Liver (tissue), 10 donors: ENCODE measurements at places on chromosomes 12 and 14.
A peak's percentile ranks its signal among the peaks of the same experiment; 100 is the strongest.

GRCh38 chr12:99985129-99985570, 414 bp upstream of the ANKS1B start:
- DNase-seq, result no peak

DNA sequence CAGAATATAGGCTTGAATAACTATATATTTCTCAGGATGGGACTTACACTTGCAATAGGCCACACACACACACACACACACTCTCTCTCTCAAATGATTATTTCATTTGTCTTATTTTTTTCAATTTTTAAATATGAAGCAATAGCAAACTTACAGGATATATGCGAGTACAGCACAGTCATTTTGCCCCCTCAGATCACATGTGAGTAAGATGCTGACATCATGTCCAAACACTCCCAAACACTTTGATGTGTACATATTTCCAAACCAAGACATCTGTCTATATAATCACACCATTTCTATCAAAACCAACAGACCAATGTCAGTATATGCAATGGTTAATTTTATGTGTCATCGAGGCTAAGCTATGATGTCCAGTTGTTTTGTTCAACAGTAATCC, 1535.9 kb upstream of the FLRT2 start:
- DNase-seq, result no peak

GRCh38 chr12:67761566-67761965, 113.0 kb downstream of the DYRK2 start:
- DNase-seq, result no peak

DNA sequence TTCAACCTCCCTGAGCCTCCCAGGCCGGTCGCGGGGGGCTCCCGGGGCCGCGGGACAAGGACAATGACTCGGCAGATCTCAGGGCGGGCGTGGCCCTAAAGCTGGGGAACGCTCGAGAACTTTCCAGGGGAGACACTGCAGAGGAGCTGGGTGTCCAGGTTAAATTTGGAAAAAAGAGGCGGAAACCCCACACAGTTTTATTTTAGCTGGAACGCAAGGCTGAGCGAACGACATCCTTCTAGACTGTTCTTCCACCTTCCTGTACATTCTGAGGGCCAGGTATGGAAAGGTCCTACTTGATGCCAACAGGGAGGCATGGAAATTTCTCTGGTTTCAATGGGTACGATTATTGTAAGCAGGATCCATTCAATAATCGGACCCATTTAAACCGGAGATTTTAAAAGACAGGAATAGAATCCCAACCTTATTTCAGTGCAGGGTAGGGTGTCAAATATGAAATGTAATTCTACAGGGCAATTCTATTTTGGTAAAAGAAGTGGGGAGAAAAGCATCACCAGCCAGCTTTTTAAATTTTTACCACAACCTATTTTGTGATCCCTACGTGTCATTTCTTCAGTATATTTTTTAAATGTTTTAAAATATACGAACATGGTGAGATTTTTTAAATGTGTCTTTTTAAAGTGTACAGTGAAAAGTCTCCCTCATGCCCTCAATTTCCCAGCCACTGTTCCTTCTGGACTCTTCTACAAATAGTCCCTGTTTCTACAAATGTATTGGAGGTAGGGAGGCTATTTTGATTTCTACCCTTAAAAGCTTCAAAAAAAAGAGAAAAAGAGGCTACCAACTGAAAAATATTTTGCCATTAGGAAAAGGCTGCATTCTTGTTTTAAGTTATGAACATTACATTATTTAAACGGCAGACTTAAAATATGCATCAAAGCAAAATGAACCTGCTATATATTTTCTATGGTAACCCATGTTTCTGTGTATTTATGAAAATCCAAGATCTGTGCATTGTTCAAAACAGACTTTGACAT, 1.1 kb upstream of the UBC start:
- DNase-seq, result peak; percentile 88

GRCh38 chr12:14840616-14841015, 2.7 kb downstream of the ART4 start:
- no peak for DNase-seq

DNA sequence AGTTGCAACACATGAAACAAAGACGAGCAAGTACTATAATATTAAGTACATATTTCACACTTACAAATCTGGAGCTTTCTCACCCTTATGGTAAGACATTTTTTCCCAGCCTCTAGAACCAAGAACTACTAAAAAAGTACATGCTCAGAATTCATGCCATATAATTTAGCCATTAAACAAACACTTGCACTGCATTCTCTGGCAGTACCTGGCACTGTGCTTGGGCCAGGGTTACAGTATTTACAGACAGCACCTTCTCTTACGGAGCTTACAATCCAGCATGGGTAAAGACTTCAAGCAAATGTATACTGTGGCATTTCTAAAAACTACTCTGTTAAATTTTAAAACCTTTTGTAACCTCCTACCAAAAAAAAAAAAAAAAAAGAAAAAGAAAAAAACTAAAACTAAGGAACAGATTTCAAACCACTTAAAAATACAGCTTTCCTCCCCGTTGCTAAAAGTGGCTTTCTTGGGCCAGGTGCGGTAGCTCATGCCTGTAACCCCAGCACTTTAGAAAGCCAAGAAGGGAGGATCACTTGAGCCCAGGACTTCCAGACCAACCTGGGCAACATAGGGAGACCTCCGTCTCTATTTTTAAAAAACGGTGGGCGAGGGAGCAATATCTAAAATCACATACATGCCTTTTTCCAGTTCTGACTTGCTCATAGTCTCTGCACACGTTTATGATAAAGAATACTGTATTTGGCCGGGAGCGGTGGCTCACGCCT, 956 bp downstream of the GNPTAB start:
- DNase-seq, result no peak

DNA sequence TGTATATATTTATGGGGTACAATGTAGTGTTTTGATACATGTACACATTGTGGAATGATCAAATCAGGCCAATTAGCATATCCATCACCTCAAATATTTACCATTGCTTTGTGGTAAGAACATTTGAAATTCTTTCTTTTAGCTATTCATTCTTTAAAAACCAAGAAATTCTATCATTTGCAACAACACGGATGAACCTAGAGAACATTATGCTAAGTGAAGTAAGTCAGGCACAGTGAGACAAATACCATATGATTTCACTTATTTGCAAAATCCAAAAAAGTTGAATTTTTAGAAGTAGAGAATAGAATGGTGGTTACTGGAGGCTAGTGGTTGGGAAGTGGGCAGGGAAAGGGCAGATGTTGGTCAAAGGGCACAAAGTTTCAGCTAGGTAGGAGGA, 129.3 kb upstream of the PTPRQ start:
- no peak for DNase-seq

- no peak for DNase-seq
Observed at GRCh38 chr12:57131896-57132744, 3.8 kb downstream of the LRP1 start.

DNA sequence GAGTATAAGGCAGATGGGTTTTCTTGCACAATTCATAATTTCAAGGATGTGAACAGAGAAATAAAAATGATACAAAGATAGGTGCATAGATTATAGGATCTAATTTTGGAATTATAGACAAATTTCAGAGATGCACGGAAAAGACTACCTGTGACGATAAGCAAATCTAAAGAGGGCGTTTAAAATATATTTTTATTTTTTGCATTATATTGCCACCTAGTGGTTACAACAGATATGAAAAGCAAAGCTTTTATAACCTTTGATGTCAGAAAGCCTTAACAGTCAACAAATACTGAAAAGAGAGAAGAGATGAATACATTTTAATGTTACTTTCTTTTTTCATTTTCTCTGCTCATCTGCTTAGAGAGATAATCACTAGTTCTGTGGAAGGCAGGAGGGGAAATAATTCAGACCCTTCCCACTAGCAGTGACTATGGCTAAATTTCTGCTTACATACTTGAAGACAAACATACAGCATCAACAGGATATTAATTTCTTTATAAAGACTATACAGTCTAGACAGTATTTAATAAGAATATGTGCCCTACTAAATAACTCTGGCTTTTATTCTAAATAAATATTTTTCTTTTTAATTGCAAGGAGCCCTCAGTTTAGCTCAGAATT, 46.3 kb downstream of the NTS start:
- DNase-seq, result no peak

GRCh38 chr12:97597031-97597751, 134.6 kb downstream of the RMST start:
- DNase-seq, result no peak

- DNase-seq, result no peak
Observed at GRCh38 chr12:14261096-14261495, 104.4 kb upstream of the ATF7IP start.

DNA sequence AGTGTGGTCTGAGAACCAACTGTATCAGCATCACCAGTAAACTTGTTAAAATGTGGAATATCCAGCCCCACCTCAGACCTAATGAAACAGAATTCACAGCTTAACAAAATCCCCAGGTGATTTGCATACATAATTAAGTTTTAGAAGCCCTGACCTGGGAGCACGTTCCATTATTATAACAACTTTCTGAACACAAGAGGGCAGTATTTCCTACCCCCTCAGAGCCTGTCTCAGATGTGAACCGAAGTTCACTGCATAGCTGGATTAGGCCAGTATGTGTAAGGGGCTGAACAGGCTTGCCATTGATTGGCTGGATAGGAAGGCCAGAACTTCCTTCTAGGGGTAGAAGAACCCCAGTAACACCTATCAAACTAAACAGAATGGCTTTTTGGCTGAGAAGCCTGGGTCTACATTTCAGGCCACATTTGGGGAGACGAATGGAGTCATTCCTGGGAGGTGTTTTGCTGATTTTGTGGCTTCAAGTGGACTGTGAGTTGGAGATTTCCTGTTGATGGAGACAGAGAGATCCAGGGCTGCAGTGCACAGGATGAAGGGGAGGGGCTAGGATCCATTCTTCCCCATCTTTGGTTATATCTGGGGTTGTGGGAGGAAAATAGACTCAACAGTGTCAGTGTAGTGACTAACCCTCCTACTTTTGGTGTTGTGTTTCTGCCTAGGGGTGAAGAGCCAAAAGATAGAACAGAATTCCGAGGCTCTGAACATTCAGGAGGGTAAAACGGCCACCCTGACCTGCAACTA, 94.7 kb upstream of the OR4E1 start:
- DNase-seq, result no peak

DNA sequence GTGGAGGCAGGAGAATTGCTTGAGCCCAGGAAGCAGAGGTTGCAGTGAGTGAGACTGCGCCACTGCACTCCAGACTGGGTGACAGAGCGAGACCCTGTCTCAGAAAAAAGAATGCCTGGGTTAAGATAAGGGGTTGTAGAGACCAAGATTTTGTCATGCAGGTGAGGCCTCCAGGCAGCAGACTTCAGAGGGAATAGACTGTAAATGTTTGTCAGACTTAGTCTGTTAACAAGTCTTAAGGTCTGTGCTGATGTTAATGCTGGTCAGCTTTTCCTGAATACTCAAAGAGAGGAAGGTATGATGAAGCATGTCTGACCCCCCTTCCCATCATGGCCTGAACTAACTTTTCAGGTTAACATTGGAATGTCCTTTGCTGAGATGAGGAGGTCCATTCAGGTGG, 83.0 kb upstream of the FUT8 start:
- no peak for DNase-seq

DNA sequence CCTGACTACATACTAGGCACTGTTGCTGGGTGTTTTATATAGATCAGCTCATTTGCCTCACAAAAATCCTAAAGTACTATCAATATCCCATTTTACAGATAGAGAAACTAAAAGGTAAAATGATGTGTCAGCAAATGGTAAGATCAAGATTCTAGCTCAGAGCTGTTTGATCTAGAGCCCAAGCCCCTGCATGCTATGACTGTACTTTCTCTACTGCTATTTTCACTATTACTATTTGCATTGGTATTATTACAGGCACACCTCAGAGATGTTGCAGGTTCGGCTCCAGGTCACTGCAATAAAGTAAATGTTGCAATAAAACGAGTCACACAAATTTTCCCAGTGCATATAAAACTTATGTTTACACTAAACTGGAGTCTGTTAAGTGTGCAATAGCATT, 10.9 kb downstream of the ISCU start:
- DNase-seq, result no peak

DNA sequence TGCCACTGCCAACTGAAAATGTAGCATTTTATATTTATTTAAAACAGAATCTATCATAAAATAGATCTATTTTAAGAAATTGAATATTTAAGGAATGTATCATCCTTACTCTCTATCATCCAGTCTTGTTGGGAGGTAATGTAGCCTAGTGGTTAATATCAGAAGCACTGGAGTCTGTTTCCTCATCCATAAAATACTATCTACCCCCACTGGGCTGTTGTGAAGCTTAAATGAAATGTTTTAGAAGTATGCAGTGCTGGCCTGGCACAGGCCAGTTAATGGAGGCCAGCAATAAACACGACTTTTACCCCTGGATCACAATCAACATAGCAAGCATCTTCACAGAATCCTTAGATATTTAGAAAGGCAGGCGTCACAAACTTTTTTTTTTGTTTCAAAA, 188.0 kb downstream of the CAND1 start:
- no peak for DNase-seq

DNA sequence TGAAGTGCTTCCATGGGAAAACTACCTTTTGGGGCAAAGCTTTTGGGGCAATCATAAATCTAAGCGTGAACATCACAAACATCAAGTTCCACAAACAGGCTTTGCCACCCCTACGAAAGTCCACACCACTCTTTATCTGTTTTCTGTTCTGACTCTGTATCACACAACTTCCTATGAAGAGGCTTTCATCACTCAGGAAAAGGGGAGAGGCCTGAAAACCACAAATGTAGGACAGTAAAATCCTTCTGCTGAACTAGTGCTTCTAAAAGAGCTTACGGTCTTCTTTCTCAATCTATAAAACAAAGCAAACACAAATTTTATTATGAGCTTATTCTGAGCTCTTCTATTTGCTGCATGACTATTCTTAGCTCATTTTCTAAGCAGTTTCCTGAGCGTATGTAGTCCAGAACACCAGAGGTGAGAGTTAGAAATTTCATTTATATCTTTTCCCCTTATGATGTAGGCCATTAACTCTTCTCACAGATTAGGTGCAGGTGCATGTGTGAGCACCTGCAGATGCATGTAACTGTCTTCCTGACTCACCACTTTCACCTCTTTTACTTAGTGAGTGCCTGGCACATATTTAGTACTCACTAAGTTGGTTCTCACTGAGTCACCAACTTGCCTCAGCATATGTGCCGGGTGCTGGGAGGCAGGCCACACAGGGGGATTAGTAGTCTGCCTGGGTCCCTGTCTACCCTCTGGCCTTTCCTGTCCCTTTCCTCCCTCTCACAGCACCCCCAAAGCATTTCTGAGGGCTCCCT, 32.9 kb upstream of the SYCP3 start:
- no peak for DNase-seq

DNA sequence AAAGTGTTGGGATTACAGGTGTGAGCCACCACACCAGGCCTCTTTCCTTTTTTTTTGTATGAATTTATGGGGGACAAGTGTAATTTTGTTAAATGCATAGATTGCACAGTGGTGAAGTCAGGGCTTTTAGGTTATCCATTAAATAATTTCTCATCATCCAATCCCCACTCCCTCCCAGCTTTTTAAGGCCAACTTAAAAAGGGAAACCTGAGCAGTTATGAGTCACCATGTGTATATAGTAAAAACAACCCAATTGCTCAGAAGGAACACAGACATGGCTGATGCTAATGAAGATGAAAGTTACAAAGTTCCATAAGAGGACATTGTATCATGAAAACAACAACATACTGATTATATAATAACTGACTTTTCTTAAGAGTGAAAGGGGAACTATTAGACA, 25.6 kb upstream of the ARID2 start:
- no peak for DNase-seq
